Stimulated activated CD8-positive, alpha-beta memory T cell treated with anti-CD3 and anti-CD28 coated beads, Interleukin-15, amount 100 ng/mL, for 48 hours (primary cell): ENCODE measurements at places on chromosomes 5 and 9.

DNA sequence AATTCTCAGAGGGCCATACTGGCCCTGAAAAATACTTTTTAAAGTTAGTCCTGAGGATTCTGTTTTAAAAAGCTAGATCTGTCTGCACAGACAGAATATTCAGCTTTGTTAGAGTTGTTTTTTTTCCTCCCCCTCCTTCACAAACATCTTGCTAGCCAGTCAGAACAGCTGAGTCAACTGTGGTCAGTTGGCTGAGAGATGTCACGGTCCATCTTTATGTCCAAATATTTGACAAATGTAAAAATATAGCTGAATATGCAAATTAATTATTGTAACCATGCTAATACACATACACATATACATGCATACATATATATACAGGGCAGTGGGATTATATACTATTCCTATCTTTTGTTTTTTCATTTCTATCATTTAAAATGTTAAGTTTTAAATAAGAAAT is 33.9 kb downstream of the UNC13B start:
- no peak for DNase-seq

- DNase-seq: no peak
Observed at GRCh38 chr9:90306158-90306557, 336.5 kb downstream of the DIRAS2 start.

- DNase-seq: no peak
Observed at GRCh38 chr5:98296426-98296825, 477.0 kb upstream of the RGMB start.

- DNase-seq: no peak
Observed at GRCh38 chr5:59503220-59503619, 390.3 kb downstream of the PDE4D start.

DNA sequence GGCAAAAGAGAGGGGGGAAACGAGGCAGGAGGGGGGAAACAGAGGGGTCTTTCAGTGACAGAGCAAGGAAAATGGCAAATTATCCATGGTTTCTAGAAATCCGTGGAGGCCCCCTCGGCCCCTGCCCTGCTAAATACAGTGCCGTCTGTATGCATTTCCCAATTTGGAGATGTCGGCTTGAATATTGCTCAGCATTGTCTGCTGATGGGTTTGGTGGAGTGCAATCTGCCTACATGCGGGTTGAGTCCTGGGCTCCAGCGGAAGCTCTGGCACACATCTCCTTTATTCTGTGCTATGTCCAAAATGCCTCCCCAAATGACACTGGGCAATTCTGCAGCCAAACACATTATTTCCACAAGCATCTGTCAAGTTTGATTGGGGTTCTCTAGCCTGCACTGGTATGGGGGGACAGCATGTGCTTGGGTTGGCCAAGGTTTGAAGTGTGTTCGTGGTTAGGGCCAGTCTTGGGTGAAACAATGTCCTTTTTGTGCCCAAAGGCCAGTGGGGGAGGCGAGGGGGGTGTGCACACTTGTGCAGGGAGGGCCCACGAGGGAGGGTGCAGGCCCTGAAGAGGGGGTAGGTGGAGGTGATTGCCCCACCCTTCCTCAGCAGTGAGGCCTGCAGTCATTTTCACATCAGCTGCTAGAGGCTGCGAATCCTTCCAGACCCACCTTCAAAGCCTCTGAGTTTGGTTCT is 6.2 kb upstream of the NEUROG1 start:
- DNase-seq: no peak

DNA sequence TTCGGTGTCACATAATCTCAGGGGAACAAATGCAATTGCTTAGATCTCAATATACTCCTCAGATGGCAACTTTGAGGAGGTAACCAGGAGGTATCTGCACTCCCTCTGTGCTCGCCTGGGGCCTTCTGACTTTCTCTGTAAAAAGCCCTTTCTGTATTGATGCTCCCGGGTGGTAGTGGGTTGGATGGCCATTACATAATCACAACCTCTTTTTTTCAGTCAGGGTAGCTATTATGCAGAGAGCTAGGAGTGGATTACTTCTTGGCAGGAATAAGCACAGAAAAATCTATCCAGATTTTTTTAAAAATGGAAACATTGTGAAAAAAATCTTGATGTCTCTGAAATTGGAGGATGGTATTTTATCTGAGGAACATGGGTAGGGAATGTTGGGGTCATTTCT is 116.6 kb downstream of the SH3GL2 start:
- DNase-seq: no peak

DNA sequence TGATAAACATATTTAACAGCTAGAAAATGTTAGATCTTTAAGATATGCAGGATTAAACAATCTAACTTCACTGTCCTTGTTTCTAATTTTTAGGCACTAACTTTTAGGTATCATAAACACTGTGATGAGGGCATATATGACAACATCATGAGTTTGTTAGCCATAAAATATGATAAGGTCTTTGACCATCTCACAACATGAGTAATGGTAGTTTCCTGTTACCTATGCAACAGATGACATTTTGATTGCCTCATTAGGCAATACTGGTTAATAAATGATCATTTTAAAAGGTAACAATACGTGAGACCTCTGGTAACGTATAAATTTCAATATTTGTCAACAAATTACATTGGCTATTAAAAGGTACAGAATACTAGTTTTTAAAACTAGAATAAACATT is 613.5 kb downstream of the PDE4D start:
- DNase-seq: no peak

DNA sequence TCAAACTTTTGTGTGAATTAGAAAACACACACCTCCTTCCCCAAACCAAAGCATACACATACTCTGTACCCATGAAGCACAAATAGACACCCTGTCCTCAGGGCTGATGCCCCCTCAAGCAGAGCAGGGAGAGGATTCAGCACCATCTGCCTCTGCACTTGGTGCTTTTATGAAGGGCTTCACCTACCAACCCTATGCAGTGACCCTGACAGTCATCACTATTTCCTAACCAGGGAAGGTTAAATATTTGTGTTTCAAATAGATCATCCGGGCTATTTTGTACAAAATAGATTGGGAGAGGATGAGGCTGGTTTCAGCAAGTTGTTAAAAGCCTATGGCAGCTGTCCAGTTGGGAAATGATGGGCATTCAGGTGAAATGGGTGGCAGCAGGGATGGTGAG is 396.2 kb downstream of the ZSWIM6 start:
- no peak for DNase-seq

DNA sequence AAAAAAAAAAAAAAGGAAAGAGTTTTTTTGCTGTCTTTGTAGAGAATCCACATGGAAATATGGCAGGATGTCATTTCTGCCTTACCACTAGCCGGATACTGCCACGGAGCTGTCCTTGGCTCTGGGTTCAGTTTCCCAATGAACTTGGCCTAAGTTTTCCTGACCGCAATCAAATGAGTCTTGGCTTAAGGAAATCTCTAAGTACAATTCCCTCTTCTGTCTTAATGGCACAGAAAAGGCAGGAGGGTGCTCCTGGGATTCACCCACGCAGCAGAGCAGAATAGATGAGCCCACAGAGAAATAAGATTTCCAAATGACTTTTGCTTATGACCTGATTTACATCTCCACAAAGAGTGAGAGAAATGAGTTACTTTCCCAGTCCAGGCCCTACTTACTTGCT is 284.0 kb upstream of the VLDLR start:
- DNase-seq: no peak
